ENCODE measurements at places on chromosomes 3 and 15. TPM values are rescaled to one million over a fixed set of nuclear protein-coding genes. Genes with fewer than 3 reads are reported as not detected.

- peaks cover 2% of the 10 kb centered on the region for H3K27me3 ChIP-seq
- peak; percentile 51 for DNase-seq
- no peaks in the 10 kb centered on the region for H3K4me1 ChIP-seq
- H3K36me3 ChIP-seq: no peaks in the 10 kb centered on the region
Observed at GRCh38 chr3:11956781-11957180, 47.4 kb upstream of the SYN2 start.

GRCh38 chr15:101689901-101690300 lies 34.4 kb downstream of the TARS3 start:
- peaks cover 24% of the 10 kb centered on the region for H3K4me1 ChIP-seq
- no peak overlapping the region for H3K4me3 ChIP-seq
- H3K27me3 ChIP-seq: no peaks in the 10 kb centered on the region

DNA sequence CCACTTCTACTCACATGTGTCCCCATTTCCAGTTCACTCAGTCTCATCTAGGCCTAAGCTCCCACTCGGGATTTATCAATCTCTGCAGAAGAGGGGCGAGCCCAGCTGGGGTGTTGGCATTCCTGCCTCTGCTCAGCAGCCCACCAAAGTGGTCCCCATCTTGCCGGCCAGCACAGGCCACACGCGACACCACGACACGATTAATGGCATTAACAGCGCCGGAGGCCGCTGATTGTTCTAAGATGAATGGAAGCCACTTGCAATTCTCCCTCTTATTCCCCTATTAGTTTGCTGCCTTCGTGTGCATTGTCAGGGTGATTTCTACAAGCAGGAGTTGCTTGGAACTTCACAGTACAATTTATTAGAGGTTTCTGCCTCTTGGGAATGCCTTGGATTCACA lies 477.3 kb downstream of the SHQ1 start:
- no peak overlapping the region for H3K27ac ChIP-seq
- H3K4me3 ChIP-seq: no peak overlapping the region
- H3K36me3 ChIP-seq: peaks cover 15% of the 10 kb centered on the region
- no peaks in the 10 kb centered on the region for H3K27me3 ChIP-seq

- H3K27me3 ChIP-seq: no peaks in the 10 kb centered on the region
- H3K4me3 ChIP-seq: peak overlapping the region; percentile 94
- peaks cover 5% of the 10 kb centered on the region for H3K4me1 ChIP-seq
- H3K36me3 ChIP-seq: no peaks in the 10 kb centered on the region
- H3K27ac ChIP-seq: peak overlapping the region; percentile 95
Observed at GRCh38 chr3:138594935-138595610, 1.0 kb upstream of the CEP70 start.

- no peak overlapping the region for H3K4me3 ChIP-seq
- H3K27me3 ChIP-seq: peaks cover 9% of the 10 kb centered on the region
- no peaks in the 10 kb centered on the region for H3K4me1 ChIP-seq
- no peak for DNase-seq
Observed at GRCh38 chr15:27623149-27623548, 476.0 kb downstream of the OCA2 start.

- peaks cover 11% of the 10 kb centered on the region for H3K4me1 ChIP-seq
- peaks cover 7% of the 10 kb centered on the region for H3K36me3 ChIP-seq
- H3K4me3 ChIP-seq: no peak overlapping the region
- no peak overlapping the region for H3K27ac ChIP-seq
- H3K27me3 ChIP-seq: no peaks in the 10 kb centered on the region
- DNase-seq: no peak
Observed at GRCh38 chr15:64004587-64004986, 41.7 kb downstream of the DAPK2 start.

- H3K27ac ChIP-seq: no peak overlapping the region
- H3K27me3 ChIP-seq: peaks cover 9% of the 10 kb centered on the region
- no peaks in the 10 kb centered on the region for H3K36me3 ChIP-seq
- peak; percentile 77 for DNase-seq
- H3K4me1 ChIP-seq: peaks cover 4% of the 10 kb centered on the region
Observed at GRCh38 chr3:127174715-127175140, 18.2 kb upstream of the PRR23E start.

DNA sequence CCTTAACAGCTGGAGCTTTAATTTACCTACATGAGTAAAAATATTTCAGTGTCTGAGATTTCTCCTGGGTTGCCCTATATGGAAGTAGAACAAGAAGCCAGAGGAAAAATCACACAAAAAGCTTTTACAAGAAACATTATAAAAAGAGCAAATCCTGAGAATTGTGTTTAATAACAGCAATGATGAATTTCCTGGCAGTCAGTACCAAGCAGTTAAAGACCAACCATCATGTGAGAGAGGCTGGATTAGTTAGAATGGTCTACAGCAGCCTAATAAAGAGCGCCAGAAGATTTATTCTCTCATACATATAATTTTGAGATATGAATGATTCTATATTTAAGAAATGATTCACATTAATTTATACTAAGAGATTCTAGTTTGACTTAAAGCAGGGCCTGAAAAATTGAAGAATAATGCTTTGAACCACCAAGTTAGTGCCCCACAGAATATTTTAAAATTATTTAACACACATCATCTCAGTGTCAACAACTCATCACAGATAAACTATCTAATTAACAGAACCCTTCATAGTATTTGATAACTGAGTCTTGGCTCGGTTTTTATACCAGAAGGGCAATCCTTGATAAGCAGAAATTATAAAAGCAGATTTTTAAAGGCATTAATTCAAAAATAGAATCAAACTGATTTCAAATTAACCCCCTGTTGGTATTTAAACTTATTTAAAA lies 59.9 kb upstream of the DPH6 start:
- H3K36me3 ChIP-seq: peaks cover 9% of the 10 kb centered on the region
- no peak for DNase-seq
- no peak overlapping the region for H3K4me3 ChIP-seq
- H3K4me1 ChIP-seq: peaks cover 24% of the 10 kb centered on the region

- DNase-seq: no peak
- no peaks in the 10 kb centered on the region for H3K36me3 ChIP-seq
Observed at GRCh38 chr15:52506549-52506948, 22.1 kb downstream of the MYO5A start.

GRCh38 chr15:65580287-65580686 lies 30.6 kb downstream of the INTS14 start:
- no peaks in the 10 kb centered on the region for H3K27me3 ChIP-seq
- DNase-seq: no peak
- no peak overlapping the region for H3K4me3 ChIP-seq
- H3K27ac ChIP-seq: peak overlapping the region; percentile 77
- H3K4me1 ChIP-seq: peaks cover 42% of the 10 kb centered on the region
- peaks cover 57% of the 10 kb centered on the region for H3K36me3 ChIP-seq

DNA sequence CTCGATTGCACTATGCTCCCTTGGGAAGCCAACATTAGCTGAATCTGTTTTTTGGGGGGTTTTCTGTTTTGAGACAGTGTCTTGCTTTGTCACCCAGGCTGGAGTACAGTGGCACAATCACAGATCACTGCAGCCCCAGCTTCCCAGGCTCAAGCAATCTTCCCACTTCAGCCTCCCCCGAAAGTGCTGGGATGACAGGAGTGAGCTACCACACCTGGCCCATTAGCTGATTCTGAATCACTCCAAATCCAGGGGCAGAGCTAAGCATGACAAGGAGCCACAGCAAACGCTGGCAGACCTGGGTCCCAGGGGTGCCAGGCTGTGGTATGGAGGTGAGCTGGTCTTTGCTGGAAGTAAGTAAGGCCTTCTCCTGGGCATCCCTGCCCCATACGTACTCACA lies 18.9 kb downstream of the POC1A start:
- H3K36me3 ChIP-seq: peaks cover 5% of the 10 kb centered on the region
- no peak for DNase-seq
- no peak overlapping the region for H3K27ac ChIP-seq
- H3K4me3 ChIP-seq: no peak overlapping the region

GRCh38 chr3:127760361-127760760 lies 62.0 kb downstream of the MGLL start:
- peaks cover 47% of the 10 kb centered on the region for H3K4me1 ChIP-seq
- H3K27me3 ChIP-seq: no peaks in the 10 kb centered on the region
- no peak overlapping the region for H3K27ac ChIP-seq
- DNase-seq: no peak

GRCh38 chr3:17626395-17626794 lies 116.0 kb downstream of the TBC1D5 start:
- H3K27me3 ChIP-seq: no peaks in the 10 kb centered on the region
- no peak overlapping the region for H3K4me3 ChIP-seq
- H3K27ac ChIP-seq: no peak overlapping the region
- DNase-seq: no peak
- H3K36me3 ChIP-seq: no peaks in the 10 kb centered on the region

GRCh38 chr15:85792102-85792731 lies 2.5 kb downstream of the KLHL25 start:
- no peaks in the 10 kb centered on the region for H3K36me3 ChIP-seq
- no peak for DNase-seq
- peaks cover 24% of the 10 kb centered on the region for H3K4me1 ChIP-seq

- H3K4me1 ChIP-seq: no peaks in the 10 kb centered on the region
- DNase-seq: no peak
- no peaks in the 10 kb centered on the region for H3K36me3 ChIP-seq
- no peaks in the 10 kb centered on the region for H3K27me3 ChIP-seq
- H3K4me3 ChIP-seq: no peak overlapping the region
Observed at GRCh38 chr3:87733671-87734367, 325.0 kb downstream of the CGGBP1 start.

- peak overlapping the region; percentile 88 for H3K27ac ChIP-seq
- peaks cover 19% of the 10 kb centered on the region for H3K36me3 ChIP-seq
- DNase-seq: no peak
- H3K4me3 ChIP-seq: peak overlapping the region; percentile 87
Observed at GRCh38 chr15:82810890-82811426, 1.5 kb downstream of the WHAMM start.

DNA sequence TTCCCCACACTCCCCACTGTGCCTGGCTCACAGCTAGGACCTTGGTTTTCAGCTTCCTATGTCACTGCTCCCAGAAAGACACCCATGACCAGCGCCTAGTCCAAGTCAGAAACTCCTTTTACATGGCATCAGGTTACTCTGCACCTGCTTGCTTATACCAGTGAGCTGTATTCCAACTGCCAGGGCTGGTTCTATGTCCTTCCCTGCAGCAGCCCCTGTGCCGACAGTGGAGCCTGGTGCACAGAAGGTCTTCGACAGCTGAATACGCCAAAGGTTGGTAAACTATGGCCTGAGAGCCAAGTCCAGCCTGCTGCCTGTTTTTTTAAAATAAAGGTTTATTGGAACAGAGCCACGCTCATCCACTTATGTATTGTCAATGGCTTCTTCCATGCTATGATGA lies 102.5 kb downstream of the IQSEC1 start:
- no peak overlapping the region for H3K27ac ChIP-seq
- no peak overlapping the region for H3K4me3 ChIP-seq
- DNase-seq: no peak
- peaks cover 27% of the 10 kb centered on the region for H3K4me1 ChIP-seq
- no peaks in the 10 kb centered on the region for H3K36me3 ChIP-seq
- H3K27me3 ChIP-seq: peaks cover 2% of the 10 kb centered on the region

GRCh38 chr3:167716920-167717319 lies 17.8 kb downstream of the PDCD10 start:
- peaks cover 40% of the 10 kb centered on the region for H3K36me3 ChIP-seq
- no peak overlapping the region for H3K4me3 ChIP-seq
- no peaks in the 10 kb centered on the region for H3K27me3 ChIP-seq
- no peak overlapping the region for H3K27ac ChIP-seq
- no peaks in the 10 kb centered on the region for H3K4me1 ChIP-seq

GRCh38 chr3:12345584-12346494 lies 57.0 kb downstream of the PPARG start:
- H3K36me3 ChIP-seq: no peaks in the 10 kb centered on the region
- H3K4me1 ChIP-seq: peaks cover 5% of the 10 kb centered on the region
- H3K27ac ChIP-seq: no peak overlapping the region
- H3K27me3 ChIP-seq: peaks cover 40% of the 10 kb centered on the region

DNA sequence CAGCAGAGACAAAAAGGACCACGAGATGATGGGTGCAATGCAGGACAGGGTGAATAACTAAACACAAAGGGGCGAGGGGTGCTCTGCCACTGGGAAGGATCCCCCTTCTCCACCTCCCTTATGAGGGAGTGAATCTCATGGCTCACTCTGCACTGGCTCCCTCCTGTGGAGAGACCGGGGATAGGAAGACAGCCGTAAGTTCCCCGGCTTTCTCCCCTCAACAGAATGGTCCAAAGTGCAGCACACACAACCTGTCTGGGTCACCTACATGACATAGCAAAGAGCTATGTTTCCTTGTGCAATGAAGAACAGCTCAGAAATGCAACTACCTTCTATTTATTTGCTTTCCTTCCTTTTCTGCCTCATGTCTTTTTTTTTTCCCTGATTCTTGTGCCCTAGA lies 7.8 kb upstream of the ACSBG1 start:
- no peak overlapping the region for H3K27ac ChIP-seq
- H3K27me3 ChIP-seq: peaks cover 3% of the 10 kb centered on the region
- H3K4me3 ChIP-seq: no peak overlapping the region
- no peaks in the 10 kb centered on the region for H3K36me3 ChIP-seq

- no peaks in the 10 kb centered on the region for H3K4me1 ChIP-seq
- no peaks in the 10 kb centered on the region for H3K36me3 ChIP-seq
- no peak overlapping the region for H3K27ac ChIP-seq
- no peak overlapping the region for H3K4me3 ChIP-seq
- peaks cover 4% of the 10 kb centered on the region for H3K27me3 ChIP-seq
Observed at GRCh38 chr15:72614810-72615532, 39.5 kb upstream of the GOLGA6B start.

- peaks cover 5% of the 10 kb centered on the region for H3K27me3 ChIP-seq
- H3K27ac ChIP-seq: no peak overlapping the region
- H3K4me1 ChIP-seq: no peaks in the 10 kb centered on the region
- H3K4me3 ChIP-seq: no peak overlapping the region
Observed at GRCh38 chr3:152706991-152707713, 127.8 kb upstream of the P2RY1 start.

DNA sequence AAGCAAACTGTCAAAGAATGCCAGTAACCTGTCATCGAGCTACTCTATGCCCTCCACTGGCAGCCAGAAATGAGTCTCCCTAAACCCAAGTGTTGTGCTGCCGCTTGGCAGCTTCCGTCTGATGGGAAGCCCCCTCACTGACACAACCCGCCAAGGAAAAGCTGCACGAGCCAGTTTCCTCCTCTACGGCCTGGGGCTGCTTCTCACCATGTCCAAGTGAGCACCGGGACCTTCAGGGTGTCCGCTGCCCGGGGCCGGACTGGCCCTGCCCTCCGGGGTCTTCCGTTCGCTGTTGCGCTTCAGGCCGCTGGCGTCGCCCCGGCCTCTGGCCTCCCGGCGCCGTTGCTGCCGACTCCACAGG lies 490 bp downstream of the TOMM70 start:
- H3K4me1 ChIP-seq: peaks cover 57% of the 10 kb centered on the region
- no peaks in the 10 kb centered on the region for H3K36me3 ChIP-seq
- H3K4me3 ChIP-seq: peak overlapping the region; percentile 98

DNA sequence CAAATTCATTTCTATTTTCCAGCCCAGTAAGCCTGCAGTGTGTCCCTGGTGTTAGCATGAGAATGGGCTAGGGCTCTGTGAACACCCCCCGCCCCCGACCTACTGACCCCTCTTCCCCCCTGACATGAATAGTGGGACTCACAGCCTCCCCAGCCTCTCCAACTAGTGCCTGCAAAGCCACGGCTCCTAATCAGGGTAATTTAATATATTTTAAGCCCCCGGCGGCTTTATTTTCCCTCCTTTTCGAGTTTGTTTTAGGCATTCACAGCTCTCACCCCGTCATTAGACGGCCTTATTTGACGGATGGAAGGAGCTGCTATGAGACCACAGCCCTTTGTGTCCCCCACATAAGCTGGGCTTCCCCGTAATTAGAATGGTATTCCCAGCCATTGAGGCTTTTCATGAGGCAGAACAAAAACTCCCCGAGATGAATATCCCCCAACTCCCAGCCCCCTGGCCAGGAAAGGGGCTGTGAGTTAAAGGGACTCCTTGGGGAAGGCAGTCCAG lies 78.3 kb upstream of the POLG start:
- no peak for DNase-seq
- H3K4me3 ChIP-seq: no peak overlapping the region

MYNN gene
- 17.2 TPM for total RNA-seq

SLC2A2 gene
- not detected for total RNA-seq

LSAMP gene
- total RNA-seq: 4.4 TPM

DNAH1 gene
- 9.4 TPM for total RNA-seq

SAMMSON gene
- not detected for total RNA-seq

RASSF1 gene
- total RNA-seq: 13.7 TPM

KIF7 gene
- total RNA-seq: 18.2 TPM

PPP1R14D gene
- not detected for total RNA-seq
